HTR-8/SVneo (cell line): ENCODE measurements at places on chromosomes 11 and 22.

DNA sequence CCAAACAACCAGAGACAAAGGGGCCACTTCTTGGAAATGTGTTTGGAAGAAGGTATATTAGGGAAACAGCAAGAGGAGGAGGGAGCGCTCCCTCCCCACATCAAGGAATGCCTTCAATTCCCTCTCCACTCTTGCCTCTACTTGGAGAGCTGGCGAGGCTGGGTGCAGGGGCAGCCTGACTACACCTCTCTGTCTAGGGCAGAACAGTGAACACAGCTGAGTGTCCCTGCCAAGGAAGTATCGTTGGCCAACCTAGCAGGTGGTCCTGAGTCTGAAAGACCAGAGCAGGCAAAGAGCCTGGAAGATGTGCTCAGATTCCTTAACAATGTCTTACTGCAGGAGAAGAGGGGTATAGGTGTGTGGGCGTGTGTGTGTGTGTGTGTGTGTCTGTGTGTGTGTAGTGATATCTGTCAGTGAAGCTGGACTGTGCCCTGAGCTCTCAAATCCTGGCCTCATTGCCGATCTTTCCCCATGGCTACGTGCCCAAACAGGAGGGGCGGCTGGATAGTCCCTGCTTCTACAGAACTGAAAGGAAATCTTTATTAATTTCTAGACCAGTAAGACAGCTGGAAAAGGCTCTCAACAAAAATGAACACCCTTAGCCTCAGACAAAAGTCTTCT lies 46.8 kb downstream of the PAMR1 start:
- no peak for DNase-seq

- no peak for DNase-seq
Measured at GRCh38 chr22:50605613-50606074, 5.1 kb downstream of the MAPK8IP2 start.

DNA sequence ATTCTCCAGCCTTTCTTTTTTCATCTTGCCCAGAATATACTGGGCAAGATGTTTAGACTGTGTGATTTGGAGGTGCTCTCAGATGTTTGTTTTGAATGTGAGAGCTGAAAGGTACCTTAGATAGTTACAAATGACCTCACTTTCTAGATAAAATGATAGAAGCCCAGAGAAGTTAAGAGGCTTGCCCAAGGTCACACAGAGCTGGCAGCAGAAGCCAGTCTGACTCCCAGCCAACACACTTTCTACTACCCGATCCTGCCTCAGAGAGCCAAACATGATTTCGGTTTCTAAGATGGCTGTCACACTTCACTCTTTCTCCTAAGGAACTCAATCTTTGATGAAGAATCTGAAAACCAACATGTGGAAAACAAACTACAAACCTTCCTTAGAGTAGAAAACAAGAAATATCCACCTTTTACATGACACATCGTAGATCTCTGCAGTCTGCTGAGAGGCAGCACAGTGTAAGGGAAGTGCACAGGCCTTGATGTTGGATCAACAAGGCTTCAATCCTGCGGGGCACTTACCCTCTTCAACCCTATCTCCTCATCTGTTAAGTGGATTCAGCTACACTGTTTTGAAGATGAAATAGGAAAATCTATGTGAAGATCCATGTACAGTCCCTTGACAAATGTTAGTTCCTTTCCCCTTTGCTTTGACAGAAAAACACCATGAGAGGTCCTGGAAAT lies 58.6 kb downstream of the SYTL2 start:
- DNase-seq: no peak

GRCh38 chr22:44525941-44526778 lies 28.1 kb upstream of the RTL6 start:
- no peak for DNase-seq

DNA sequence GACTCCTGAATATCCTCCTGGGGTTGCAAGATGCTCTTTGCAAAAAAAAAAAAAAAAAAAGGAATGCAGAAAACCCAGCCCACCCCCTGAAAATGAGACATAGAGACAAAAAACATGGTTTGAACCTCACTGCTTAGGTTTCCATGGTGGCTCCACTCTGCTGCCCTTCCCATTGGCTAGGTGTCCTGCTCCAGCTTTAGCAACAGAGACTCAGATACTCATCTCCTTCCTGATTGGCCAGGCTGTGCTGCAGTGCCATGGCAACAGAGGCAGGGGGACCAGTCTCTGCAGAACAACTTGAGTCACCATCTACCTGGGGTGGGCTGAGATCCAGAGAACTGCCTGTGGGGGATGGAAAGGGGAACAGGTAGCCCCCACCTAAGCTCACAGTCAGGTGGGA lies 17.4 kb upstream of the YWHAH start:
- no peak for DNase-seq

DNA sequence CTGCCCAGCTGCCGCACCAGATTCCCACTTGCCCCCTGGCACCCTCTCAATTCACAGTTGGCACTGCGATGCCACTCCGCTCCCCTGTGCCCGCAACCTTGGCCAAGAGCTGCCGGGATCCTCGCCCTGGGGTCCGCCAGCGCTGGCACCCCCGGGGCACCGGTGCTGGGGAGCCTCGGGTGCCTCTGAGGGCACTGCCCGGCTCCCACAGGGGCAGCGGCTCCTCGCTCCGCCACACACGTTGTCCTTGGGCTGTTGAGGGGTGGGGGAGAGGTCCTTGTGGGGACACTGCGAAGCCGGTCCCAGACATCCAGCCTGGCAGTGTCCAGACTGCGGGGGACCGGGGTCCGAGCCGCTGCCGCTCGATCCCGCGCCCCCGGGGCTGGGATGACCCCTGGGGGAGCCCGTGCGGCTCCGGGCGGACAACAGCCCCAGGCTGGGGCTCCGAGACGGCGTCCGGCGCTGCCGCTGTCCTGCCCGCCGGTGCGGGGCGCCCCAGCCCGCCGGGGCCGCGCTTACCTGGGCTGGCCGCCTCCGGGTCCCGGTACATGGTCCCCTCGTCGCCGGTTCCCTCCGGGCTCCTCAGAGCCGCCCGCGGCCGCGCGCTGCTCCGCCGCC lies 496 bp downstream of the SYT7 start:
- DNase-seq: no peak

- no peak for DNase-seq
Measured at GRCh38 chr11:112212290-112212689, 13.9 kb upstream of the PTS start.

DNA sequence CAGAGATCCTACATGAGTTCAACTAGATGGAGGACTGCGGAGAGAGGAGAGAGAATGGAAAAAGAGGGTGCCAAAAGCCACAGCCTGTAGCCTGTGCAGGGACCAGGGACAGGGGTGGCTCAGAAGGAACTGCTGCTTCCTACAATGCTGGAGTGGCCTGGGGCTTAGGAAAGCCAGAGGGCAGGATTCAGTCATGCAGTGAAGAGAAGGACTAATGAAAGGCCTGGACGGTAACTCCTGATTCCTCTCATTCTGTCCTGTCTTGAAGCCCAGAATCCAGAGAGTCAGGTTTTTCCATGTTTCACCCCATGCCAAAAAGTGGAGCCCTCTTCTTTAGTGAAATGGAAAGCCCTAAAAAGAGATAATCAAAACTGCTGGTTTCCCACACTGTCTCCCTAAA lies 48.4 kb upstream of the INCENP start:
- no peak for DNase-seq

DNA sequence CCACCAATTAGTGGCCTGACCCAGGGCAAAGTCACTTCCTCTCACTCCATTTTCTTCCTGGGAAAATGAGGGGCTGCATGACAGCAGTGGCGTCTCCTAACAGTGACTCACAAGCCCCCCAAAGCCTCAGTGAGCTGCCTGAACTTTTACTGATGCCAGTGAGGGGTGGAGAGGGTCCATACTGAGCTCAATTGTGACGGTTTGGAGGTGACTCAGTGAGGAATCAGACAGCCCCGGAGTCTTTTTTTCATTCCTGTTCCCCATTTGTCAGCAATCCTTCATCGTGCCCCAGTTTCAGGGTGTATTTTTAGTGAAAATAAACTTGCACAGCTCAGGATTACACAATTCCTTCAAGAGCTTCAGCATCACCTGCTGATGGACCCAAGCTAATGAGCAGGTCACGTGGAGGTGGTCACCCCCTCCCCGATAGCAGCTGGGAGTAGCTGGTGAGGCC lies 30.1 kb upstream of the RASD2 start:
- no peak for DNase-seq

DNA sequence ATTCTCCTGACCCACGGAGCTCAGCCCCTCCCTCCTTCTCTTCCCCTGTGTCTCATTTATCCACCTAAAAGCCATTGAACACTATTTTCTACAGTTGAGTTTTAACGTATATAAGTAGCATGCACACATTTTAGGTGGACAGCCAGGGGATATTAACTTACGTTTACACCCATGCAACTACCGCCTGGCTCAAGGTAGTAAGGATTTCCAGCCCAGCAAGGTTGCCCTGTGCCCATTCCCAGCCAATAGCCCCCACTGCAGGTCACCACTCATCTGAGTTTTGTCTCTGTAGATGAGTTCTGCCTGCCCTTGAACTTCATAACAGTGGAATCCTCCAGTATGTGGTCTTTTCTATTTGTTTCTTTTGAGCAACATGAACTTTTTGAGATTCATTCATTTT lies 65.4 kb downstream of the SMIM38 start:
- no peak for DNase-seq

DNA sequence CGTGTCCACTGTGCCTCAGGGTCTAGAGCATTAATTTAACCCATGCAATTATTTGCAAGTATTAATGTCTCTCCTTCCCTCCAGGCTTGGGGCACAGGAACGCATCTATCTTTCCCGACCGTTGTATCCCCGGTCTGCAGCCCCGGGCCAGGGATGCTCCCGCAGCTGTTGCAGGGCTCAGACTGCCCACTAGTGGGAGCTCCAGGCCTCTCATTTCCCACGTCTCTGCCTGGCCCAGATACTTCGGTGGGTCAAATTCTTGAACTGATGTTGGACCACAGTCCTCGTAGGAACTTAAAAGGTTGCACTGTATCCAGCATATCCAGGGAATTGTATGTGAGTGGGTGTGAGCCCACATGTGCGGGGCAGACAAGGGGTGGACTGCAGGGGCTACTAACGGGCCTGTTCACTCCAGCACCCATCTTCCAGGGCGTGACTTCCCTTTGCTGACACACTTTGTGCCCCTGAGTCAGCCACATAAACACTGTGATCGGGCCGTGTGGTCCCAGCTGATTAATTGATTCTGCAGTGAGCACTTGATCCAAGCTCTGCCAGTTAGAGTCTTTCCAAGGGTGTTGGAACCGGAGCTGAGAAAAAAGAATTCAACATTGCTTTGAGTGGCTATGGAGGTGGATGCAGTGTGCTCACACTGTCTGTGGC lies 451.3 kb downstream of the TBC1D22A start:
- no peak for DNase-seq

GRCh38 chr11:43686207-43686606 lies 5.7 kb downstream of the HSD17B12 start:
- DNase-seq: no peak

GRCh38 chr11:2135018-2135569 lies 4.1 kb downstream of the IGF2 start:
- DNase-seq: no peak

- DNase-seq: no peak
Measured at GRCh38 chr22:36301851-36302250, 48.9 kb downstream of the APOL1 start.

DNA sequence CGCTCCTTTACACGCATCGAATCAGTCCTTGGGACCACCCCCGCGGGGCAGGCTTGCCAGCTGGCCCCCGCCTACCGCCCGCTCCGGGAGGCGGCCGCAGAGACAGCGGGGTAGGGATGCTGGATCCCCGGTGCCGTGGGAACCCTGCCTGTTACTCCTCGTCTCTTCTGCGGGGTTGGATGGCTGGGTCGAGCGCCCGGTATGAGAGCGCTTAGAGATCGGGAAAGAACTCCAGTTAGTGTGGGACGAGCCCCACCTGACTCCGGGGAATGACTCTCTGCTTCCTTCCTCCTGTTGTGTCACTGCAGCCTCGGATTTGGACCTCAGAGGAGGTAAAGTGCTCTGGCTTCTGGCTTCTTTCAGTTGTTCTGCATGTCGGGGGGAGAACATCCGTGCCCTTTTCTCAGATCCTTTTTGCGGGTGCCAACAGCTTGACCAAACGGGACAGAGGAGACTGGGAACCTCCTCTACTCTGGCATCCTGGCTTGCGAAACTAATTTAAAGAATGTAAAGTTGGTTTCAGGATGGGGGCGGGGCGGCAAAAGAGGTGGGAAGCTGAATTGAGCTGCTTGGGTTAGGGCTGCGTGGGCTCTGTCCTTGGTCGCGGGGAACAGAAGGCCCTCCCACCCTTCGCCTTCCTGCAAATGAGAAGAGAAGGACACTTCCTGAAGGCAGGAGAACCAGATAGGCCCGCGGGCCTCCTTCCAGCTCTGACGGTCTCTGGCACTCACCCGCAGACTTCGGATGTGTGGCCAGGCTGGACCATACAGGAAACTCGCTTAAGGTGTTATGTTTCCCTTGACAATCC lies 938 bp downstream of the LAYN start:
- DNase-seq: peak; percentile 84

GRCh38 chr11:17687946-17688670 lies 31.3 kb upstream of the MYOD1 start:
- DNase-seq: no peak
